ENCODE measurements at places on chromosomes 1 and 21.

DNA sequence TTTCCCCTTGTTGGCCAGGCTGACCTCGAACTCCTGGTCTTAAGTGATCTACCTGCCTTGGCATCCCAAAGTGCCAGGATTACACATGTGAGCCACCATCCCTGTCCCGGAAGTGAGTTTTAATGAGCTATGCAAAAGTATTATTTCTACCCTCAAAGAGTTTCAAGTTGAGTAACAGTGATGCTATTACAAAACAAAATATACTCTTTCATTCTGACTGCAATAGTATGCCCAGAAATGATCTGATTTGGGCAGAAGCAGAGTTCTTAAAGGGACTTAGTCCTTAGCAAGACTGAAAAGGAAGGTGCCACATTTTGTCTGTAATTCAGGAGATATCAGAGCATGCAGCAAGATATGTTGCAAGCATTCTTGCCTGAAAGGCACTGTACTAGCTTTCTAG lies 375.4 kb downstream of the NUF2 start:
- DNase-seq = no peak

- no peak for DNase-seq
Measured at GRCh38 chr1:91406773-91407389, 2.2 kb upstream of the HFM1 start.

DNA sequence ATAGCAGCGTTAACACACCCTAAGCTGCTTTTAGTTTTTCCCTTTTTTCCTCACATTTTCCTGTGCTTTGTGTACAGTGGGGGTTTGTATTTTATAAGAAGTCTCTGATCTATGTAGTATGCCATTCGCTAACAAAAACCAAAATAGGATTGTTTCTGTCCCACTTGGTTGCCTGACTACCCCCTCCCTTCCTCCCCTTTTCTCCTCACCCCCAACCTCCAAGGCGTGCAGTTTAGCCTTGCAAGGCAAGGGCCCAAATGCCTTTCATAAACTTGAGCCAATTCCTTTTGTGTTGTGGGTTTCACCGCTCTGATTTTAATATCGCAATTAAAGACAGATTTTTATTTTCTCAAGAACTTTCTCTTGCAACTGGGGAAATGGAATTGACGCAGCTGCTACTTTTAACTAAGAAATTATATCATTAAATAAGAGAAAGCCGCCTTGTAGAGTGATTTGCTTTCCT lies 276.9 kb downstream of the TM2D1 start:
- no peak for DNase-seq

- no peak for DNase-seq
Measured at GRCh38 chr1:214202992-214203391, 78.0 kb upstream of the SMYD2 start.

GRCh38 chr1:171256940-171257606 lies 8.8 kb downstream of the FMO1 start:
- no peak for DNase-seq

DNA sequence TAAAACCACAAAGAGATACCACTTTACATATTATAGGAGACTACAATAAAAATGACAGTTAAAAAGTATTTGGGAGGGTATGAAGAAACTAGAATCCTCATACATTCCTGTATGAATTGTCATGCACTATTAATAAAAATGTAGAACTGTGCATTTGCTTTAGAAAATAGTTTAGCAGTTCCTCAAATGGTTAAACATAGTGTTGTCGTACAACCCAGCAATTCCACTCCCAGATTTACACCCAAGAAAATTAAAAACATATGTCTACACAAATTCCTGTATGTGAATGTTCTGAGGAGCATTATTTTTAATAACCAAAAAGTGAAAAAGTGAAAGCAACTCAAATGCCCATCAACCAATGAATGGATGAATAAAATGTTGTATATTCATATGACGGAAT lies 23.1 kb upstream of the PDE4B start:
- DNase-seq = no peak

DNA sequence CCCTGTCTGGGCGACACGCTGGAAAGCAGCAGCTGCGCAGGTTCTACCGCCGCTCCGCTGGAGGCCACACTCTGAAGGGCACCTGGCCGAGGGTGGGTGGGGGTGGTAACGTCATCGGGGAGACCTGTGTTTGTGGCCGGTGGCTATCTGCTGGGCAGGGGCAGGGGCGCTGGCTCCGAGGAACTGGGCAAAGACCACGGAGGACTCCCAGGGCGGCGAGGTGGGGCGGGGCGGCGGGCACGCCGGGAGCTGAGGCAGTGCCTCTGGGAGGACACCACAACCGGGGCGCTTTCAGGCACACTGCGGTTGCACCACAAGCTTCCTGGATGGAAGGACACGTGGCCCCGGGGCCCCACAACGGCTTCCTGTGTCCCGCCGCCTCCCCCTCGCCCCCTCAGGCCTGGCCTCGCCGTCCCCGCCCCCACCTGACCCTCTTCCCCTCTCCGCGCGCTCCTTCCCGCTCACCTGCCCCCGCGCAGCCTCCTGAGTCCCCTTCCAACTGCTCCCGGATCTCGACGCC lies 3.3 kb upstream of the DENND2D start:
- no peak for DNase-seq

- DNase-seq = no peak
Measured at GRCh38 chr1:158819461-158820443, 11.4 kb upstream of the MNDA start.
